T-helper 17 cell (primary cell): ENCODE measurements at places on chromosomes 12 and 14. TPM values are rescaled to one million over a fixed set of nuclear protein-coding genes. Genes with fewer than 3 reads are reported as not detected.

GRCh38 chr12:92690601-92691000 is 12.2 kb upstream of the PLEKHG7 start:
- H3K4me1 ChIP-seq, result no peaks in the 10 kb centered on the region
- peaks cover 5% of the 10 kb centered on the region for H3K27me3 ChIP-seq
- no peak overlapping the region for H3K27ac ChIP-seq
- peaks cover 2% of the 10 kb centered on the region for H3K36me3 ChIP-seq
- DNase-seq, result no peak

DNA sequence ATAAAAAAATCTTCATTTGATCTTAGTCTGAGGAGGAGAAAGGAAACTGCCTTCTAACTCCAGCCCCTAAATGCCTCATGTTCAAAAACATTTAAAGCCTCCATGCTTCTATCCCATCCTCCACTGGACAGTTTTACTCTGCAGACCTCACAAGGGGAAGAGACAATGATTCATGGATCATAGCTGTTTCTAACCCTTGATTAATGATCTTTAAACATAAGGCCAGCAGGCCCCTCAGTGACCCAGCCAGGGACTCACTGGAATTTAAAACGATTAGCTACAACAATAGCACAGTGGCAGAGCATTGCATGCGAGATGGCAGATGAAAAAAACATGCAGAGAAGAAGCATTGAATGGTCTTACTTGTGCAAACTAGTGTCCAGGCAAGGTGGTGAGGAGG is 6.0 kb downstream of the DCTN2 start:
- H3K27ac ChIP-seq, result no peak overlapping the region
- no peak for DNase-seq
- no peaks in the 10 kb centered on the region for H3K36me3 ChIP-seq

GRCh38 chr12:77667101-77667500 is 163.6 kb upstream of the NAV3 start:
- DNase-seq, result no peak
- H3K27ac ChIP-seq, result no peak overlapping the region
- no peaks in the 10 kb centered on the region for H3K4me1 ChIP-seq
- no peak overlapping the region for H3K4me3 ChIP-seq
- H3K36me3 ChIP-seq, result no peaks in the 10 kb centered on the region

HOXC11 gene
- not detected for total RNA-seq

DNA sequence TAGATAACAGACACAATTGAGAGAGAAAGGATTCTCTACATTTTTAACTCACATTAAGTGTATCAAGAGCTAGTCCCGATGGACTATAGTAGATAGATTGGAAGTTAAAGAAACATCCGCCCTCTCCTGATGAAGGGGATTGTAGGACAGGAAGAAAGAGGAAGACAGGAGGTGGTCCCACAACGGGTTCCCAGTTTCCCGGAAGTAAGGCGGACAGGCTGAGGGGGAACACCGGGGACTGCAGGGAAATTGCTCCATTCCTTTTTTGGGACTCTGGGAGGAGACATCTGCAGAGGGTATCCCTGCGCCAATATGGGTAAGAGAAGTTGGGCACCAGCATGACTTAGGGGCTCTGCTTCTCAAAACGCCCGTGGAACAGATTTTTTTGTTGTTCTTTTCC is 177.5 kb upstream of the ATF7IP start:
- H3K4me3 ChIP-seq, result no peak overlapping the region
- DNase-seq, result no peak
- peaks cover 7% of the 10 kb centered on the region for H3K4me1 ChIP-seq
- H3K36me3 ChIP-seq, result peaks cover 2% of the 10 kb centered on the region
- peaks cover 25% of the 10 kb centered on the region for H3K27me3 ChIP-seq

DNA sequence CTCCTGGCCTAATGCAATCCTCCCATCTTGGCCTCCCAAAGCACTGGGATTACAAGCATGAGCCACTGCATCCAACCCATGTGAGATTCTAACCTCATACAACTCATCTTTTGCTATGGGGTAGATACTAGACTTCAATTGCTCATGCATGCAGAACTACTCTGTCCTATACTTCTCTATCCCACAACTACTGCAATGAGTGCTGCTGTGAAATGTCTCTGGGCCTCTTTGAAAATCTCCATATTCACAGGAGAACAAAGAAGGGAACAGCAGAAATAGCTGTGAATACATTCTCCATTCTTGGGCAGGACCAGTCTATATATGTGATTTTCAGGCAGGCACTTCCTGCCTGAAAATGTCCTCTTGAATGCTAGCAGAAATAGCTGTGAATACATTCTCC is 220.7 kb upstream of the GRIP1 start:
- H3K4me1 ChIP-seq, result peaks cover 17% of the 10 kb centered on the region
- no peak for DNase-seq
- H3K4me3 ChIP-seq, result no peak overlapping the region
- no peaks in the 10 kb centered on the region for H3K36me3 ChIP-seq
- peak overlapping the region; percentile 49 for H3K27ac ChIP-seq
- no peaks in the 10 kb centered on the region for H3K27me3 ChIP-seq

FAM186B gene
- total RNA-seq, result 0.39 TPM

GRCh38 chr14:61280092-61280525 is 1.0 kb downstream of the TMEM30B start:
- peaks cover 21% of the 10 kb centered on the region for H3K4me1 ChIP-seq
- H3K36me3 ChIP-seq, result no peaks in the 10 kb centered on the region
- H3K4me3 ChIP-seq, result peak overlapping the region; percentile 94
- H3K27me3 ChIP-seq, result no peaks in the 10 kb centered on the region
- peak overlapping the region; percentile 94 for H3K27ac ChIP-seq

DNA sequence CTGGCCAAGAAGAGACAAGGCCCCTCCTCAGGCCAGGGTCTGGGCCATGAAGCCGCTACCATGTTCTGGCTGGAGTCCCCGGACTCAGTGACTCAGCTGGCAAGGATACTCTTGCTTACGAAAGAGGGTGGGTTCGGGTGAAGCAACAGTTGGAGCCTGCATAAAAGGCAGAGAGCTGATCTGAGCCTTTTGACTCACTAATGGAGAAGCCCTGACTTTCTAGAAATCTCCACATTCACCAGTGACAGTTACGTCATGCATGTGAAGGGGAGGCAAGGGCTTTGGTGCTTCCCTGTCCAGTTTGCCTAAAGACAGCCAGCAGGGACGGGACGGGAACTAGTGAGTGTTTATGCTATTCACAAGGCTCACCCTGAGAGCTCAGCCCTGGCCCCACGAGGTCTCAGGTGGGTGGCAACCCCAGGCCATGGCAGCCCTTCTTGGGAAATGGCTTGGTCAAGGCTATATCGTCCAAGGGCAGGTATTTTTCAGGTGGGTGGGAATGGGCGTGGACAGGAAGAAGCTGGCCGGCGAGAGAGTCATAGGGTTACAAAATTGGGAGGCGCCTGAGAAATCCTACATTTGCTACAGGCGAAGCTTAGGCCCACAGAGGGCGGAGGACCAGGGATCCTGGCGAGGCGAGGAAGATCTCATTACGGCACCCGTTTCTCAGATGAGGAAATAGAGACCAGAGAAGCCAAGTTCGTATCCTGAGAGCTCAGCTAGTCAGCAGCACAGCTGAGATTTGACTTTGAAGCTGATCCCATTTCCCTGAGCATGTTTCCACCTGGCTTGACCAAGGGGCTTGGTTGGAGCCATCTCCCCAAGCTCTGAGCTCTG is 314.6 kb downstream of the BCL11B start:
- H3K4me1 ChIP-seq, result peaks cover 11% of the 10 kb centered on the region
- H3K4me3 ChIP-seq, result no peak overlapping the region
- no peaks in the 10 kb centered on the region for H3K27me3 ChIP-seq
- H3K27ac ChIP-seq, result no peak overlapping the region
- DNase-seq, result no peak
- no peaks in the 10 kb centered on the region for H3K36me3 ChIP-seq
